ENCODE measurements at places on chromosomes 3 and 15. TPM values are rescaled to one million over a fixed set of nuclear protein-coding genes. Genes with fewer than 3 reads are reported as not detected.

- peak overlapping the region; percentile 85 for H3K4me3 ChIP-seq
- peaks cover 56% of the 10 kb centered on the region for H3K4me1 ChIP-seq
- no peaks in the 10 kb centered on the region for H3K27me3 ChIP-seq
- peak overlapping the region; percentile 93 for H3K27ac ChIP-seq
- no peak for DNase-seq
Measured at GRCh38 chr15:72227192-72227586, 3.8 kb downstream of the PKM start.

- peaks cover 35% of the 10 kb centered on the region for H3K27me3 ChIP-seq
- no peak for DNase-seq
- no peak overlapping the region for H3K27ac ChIP-seq
- no peaks in the 10 kb centered on the region for H3K36me3 ChIP-seq
- H3K4me3 ChIP-seq: no peak overlapping the region
Measured at GRCh38 chr3:14740983-14741382, 66.0 kb downstream of the C3orf20 start.

DNA sequence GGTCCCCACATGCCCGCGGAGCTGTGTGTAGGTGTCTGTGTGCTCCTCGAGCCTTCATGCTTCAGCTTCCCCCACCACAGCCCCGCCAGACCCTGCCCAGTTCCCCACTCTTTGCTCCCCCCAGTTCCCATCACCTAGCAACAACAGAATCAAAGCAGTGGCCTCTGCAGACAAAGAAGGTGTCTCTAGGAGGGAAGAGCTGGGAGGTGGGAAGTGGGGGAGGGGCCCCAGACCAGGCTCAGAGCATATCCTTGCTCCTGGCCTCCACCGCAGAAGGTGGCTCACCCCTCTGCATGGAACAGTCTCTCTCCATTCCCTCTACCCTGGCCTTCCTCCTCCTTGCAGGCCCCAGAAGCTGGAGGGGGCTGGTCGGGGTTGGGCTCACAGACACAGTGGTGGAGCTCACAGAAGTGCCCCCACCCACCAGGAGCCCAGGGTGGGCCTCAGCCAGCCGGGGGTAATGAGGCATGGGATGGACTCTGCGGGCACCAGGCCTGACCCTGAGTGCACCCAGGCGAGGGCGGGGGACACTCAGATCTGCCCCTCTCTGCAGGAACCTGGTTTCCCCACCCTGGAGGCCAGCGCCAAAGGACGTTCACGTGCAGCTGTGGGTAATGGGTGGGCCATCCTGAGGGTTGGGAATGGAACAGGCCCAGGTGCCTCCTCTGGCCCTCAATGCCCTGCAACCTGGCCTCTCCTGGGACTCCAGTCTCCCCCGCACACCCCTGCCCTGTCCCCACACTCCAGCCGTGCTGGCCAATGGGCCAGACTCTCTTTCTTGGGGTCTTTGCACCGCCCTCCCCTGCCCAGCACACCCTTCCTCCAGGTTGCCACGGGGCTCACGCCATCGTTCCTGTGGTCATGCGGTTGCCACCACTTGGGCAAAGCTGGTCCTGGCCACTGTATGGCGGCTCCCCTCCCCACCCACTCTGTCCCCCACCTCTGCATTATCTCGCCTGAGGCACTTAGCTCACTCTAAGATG lies 53.4 kb downstream of the TPRA1 start:
- peaks cover 24% of the 10 kb centered on the region for H3K4me1 ChIP-seq
- DNase-seq: no peak
- H3K36me3 ChIP-seq: no peaks in the 10 kb centered on the region
- H3K4me3 ChIP-seq: no peak overlapping the region
- peak overlapping the region; percentile 29 for H3K27ac ChIP-seq
- H3K27me3 ChIP-seq: peaks cover 12% of the 10 kb centered on the region

DNA sequence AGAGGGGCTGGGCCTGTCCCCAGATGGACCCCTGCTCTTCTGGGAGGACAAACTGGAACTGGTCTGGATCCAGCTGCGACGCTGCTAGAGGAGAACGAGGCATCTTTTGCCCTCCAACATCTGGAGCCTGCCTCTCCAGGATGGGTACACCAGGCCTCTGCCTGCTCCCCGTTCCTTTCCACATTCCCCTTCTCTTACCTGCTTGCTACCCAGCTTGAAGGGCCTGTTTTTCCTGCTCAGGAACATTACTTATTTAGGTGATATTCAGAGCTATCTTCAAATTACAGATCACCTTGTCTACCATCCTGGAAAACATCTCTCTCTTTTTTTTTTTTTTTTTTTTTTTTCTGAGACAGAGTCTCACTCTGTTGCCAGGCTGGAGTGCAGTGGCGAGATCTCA lies 64.0 kb downstream of the CHRD start:
- H3K4me3 ChIP-seq: no peak overlapping the region
- peak overlapping the region; percentile 88 for H3K27ac ChIP-seq
- no peak for DNase-seq

The IL5RA gene
- 0.14 TPM for total RNA-seq

Data from type B pancreatic cell (in vitro differentiated cells).